ENCODE measurements at places on chromosomes 5 and 9.
A peak's percentile ranks its signal among the peaks of the same experiment; 100 is the strongest.

DNA sequence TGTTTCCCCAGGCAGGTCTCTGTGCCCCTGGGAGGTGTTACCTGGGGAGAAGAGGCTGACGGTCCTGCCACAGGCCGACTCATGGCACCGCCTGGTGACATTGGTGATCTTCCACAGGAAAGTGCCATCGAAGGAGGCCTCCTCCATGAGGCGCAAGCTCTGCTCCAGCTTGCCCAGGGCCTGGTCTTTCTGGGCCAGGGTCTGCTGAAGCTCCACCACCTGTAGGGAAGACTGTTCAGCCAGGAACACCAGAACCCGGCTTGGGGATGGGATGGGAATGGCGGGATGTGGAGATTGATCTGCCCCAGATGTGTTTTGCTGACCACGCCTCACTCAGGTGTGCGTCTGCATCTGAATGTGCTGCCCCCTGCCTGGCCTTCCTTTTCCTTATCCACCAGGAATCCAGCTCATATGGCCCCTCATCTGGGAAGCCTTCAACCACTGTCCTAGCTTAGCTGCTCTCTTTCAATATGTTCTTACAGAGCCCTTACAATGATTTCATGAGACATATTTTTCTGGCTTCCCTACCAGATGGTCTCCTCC lies 15.2 kb downstream of the TRAF1 start:
- DNase-seq = no peak

DNA sequence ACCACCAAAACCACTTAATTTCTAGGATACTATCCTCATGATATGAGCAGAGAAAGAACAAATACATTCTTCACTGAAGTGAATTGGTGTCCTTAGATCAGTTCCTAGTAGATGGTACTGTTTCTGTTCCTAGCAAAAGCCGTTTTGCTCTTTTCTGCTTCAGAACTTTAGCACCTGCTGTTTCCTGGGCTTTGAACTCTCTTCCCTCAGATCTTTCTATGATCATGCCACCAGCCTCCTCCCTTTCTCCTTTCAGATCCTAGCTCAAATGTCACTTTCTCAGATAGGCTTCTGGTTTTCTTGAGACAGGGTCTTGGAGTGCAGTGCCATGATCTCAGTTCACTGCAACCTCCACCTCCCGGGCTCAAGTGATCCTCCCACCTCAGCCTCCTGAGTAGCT lies 118.0 kb downstream of the EGFLAM start:
- DNase-seq = no peak

- DNase-seq = no peak
Observed at GRCh38 chr9:129368444-129368978, 190.4 kb upstream of the IER5L start.

- DNase-seq = peak; percentile 52
Observed at GRCh38 chr9:70510157-70510770, 95.8 kb upstream of the KLF9 start.

DNA sequence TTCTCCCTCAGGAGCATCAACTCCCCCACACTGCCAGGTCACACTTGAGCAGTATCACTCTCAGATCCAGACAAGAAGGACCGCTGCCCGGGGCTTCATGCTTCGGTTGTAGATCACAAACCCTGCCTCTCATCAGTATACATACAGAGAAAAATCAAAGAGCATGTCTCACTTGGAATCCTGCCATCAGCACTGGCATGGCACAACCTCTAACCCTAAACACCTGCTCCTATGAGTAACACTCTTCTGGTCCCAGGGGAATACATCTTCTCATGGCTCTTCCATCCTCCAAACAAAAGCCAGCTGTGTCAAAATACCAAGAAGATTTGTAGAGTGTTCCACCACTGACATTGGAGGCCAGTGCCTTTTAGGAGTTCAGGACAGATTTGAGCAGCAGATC lies 84.8 kb upstream of the MIER3 start:
- no peak for DNase-seq

GRCh38 chr9:71509054-71509453 lies 259.3 kb downstream of the CEMIP2 start:
- no peak for DNase-seq

- DNase-seq = no peak
Observed at GRCh38 chr5:163342306-163342705, 95.1 kb upstream of the CCNG1 start.

DNA sequence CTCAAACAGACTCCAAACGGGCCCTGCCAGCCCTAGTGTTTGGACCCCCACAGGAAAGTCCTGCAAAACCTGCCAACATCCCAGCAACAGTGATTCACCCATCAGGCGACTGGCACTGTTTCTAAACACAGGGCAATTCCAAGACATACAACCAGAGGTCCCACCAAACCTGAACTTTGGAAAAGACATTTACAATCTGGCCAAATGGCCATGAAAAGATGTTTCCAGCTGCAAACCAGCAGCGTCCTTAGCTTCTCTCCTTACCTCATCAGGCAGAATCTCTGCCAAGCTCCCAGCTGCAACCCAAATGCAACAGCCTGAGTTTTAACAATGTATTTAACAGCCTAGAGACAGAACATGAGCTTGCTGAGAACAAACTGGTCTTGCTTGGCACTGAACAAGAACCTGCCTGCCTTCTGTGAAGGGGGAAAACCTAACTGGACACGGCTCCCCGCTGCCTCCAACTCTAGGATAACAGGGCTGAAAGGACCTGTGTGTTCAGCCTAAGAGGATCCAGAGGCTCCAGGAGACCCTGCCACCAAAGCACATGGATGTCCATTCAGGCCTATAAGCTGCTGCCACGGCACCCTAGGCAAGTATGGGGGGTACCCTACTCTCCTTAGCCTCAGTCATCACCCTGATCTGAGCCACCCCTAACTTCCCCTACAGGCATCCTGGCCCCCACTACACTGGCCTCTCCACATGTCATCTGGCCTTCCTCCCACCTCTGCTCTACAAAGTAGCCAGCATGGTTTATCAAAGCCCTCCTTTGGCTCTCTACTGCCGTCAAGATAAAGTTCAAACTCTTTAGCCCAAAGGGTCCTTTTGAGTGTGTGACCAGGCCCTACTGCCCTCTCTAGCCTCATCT lies 5.6 kb downstream of the P4HA2 start:
- no peak for DNase-seq

- no peak for DNase-seq
Observed at GRCh38 chr9:126508928-126509327, 104.8 kb upstream of the LMX1B start.

GRCh38 chr9:128918921-128919320 lies 1.9 kb upstream of the PHYHD1 start:
- DNase-seq = no peak

DNA sequence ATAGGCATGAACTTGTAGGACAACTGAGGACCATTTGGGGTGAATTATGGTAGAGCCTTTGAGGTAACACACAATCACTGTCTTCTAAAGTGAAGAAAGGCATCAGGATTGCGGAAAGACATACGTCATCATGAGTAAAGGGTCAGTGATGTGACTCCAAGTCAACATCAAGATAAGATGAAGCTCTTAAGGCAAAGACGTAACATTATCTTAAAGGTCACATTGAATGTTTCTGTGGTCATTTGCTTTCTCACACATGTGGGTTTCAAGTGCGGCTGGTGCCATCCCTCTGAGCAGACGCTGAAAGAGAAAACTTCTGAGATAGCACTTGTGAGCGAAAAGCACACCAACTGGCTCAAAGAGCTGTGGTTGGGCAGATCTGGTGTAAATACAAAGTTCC lies 63.3 kb upstream of the GRAMD2B start:
- no peak for DNase-seq

DNA sequence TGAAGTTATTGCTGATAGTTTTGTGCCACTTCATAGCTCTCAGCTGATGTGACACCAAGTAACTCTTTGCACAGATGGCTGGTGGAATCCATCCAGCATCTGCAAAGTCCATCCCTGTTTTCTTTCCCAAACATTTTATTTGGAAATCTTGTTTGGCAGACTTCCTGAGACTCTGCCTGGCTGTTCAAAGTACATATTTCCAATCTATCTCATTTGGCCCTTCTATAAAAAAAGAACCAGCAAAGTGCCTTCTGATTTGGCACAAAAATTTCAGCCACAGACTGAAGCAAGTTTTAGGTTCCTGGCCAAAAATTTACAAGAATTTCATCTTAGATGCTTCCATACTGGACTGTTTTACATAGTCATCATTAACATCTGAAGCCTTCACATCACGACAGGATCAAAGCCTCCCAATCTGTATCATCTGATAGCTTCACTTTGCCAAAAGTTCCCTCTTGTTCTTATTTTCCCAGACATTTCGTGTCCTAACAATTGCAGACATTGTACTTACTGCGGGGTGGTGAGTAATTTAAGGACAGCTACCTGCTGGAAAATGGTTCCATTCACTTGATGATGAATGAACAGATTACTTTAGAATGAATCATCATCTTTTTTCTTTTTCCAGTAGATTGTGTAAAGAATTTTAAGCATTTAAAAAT lies 377.3 kb downstream of the KIAA0825 start:
- no peak for DNase-seq

GRCh38 chr5:134570886-134571285 lies 45.4 kb downstream of the JADE2 start:
- DNase-seq = no peak
